CD14-positive monocyte (primary cell): ENCODE measurements at places on chromosomes 3 and 15. TPM values are rescaled to one million over a fixed set of nuclear protein-coding genes. Genes with fewer than 3 reads are reported as not detected.
A peak's percentile ranks its signal among the peaks of the same experiment; 100 is the strongest.

DNA sequence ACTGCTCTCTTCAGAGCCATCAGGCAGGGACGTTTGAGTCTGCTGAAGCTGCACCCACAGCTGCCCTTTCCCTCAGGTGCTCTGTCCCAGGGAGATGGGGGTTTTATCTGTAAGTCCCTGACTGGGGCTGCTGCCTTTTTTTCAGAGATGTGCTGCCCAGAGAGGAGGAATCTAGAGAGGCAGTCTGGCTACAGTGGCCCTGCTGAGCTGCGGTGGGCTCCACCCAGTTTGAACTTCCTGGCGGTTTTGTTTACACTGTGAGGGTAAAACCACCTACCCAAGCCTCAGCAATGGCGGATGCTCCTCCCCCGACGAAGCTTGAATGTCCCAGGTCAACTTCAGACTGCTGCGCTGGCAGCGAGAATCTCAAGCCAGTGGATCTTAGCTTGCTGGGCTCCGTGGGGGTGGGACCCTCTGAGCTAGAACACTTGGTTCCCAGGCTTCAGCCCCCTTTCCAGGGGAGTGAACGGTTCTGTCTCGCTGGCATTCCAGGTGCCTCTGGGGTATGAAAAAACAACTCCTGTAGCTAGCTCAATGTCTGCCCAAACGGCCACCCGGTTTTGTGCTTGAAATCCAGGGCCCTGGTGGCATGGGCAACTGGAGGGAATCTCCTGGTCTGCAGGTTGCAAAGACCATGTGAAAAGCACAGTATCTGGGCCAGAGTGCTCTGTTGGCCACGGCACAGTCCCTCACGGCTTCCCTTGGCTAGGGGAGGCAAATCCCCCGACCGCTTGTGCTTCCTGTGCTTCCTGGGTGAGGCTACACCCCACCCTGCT lies 21.1 kb upstream of the ST6GAL1 start:
- DNase-seq = no peak

DNA sequence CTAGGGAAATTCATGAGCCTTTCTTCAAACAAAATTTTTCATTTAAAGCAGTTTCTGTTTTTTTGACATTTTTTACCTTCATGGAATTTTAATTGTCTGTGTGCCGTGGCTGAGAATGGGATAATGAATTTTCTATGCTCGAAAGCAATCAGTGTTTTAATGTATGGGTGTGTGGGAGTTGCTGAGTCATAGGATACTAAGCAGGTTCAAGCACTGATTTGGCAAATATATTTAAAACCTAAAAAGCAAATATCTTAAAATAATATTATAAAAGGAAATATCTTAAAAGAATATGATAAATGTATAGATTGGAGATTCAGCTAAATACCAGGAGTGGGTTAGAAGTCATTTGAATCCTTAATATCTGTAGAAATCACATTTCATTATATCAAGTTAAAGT lies 173.6 kb upstream of the LRRFIP2 start:
- no peak for DNase-seq

GRCh38 chr15:52360229-52361203 lies 64.9 kb upstream of the MYO5C start:
- DNase-seq = no peak

DNA sequence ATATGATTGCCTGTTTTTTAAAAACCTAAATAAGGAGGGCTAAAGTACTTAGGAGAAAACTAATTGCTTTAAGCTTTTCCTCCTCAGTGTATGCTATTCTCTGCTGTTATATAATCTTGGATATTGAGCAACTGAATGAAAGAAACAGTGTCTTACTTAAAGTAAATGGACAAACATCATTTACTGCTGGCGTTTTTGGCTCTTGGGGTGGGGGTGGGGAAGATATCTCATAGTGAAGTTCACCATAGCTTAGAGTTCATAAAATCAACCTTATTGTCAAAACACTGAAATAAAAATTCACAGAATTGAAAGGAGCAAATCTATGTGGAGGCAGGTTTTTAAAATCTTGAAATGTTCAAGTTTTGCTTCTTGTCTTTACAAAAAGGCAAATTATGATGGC lies 256.4 kb upstream of the SOX2 start:
- no peak for DNase-seq

DNA sequence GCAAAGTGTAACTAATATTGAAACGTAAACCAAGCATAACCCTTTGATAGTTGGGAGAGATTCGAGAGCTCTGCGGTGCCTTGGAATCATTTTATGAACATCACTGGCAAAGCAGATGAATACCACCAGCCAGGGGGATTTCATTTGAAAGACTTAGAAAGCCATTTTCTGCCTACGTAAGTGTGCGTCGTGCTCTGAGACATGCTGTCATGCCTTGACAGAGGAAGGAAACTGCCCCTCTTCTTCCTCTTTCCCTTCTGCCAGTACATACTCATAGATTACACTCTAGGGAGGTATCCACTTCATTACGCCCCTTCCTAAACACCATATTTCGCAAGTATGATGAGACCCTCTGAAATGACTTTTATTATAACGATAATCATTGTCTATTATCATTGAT lies 3.3 kb upstream of the MTHFS start:
- DNase-seq = peak; percentile 90

GRCh38 chr3:179613807-179614206 lies 9.2 kb downstream of the NDUFB5 start:
- no peak for DNase-seq

DNA sequence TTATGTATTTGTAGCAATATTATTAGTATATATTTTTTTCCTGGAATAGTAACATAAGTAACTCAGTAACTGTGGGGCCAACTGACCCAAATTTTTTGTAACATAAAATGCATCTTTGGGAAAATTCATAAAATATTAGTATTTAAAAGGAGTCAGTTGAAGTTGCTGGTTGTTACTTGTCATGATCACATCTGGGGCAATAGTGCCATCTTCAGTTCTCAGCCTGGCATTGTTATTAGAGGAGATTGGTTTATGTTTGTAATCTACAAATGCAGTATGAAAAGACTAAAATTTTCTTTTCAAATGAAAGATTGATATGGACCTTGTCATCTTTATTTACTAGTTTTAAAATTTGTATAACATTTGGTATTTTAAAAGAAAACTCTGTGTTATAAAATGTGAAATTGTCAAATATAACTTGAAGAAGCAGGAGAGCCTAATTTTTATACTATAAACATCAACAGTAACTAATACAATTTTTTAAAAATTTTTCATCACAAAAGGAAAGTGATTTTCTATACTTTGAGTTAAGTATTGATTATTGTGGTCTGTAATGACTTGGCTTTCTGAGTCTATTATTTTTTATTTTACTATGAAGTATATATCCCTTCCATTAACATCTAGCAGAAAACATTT lies 38.8 kb upstream of the MLF1 start:
- no peak for DNase-seq

GRCh38 chr3:151901644-151902285 lies 28.3 kb downstream of the SUCNR1 start:
- DNase-seq = no peak

DNA sequence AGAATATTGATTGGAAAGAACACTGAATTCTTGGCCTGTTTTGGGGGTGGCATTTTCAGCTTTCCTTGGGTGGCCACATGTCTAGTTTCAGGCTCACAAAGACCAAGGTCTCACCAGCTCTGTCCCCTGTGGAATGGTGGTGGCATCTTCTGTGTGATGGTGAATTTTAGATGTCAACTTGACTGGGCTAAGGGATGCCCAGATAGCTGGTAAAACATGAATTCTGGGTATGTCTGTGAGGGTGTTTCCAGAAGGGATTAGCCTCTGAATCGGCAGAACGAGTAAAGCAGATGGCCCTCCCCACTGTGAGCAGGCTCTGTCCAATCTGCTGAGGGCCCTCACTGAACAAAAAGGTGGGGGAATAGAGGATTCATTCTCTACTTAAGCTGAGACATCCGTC lies 34.4 kb upstream of the MYZAP start:
- no peak for DNase-seq

DNA sequence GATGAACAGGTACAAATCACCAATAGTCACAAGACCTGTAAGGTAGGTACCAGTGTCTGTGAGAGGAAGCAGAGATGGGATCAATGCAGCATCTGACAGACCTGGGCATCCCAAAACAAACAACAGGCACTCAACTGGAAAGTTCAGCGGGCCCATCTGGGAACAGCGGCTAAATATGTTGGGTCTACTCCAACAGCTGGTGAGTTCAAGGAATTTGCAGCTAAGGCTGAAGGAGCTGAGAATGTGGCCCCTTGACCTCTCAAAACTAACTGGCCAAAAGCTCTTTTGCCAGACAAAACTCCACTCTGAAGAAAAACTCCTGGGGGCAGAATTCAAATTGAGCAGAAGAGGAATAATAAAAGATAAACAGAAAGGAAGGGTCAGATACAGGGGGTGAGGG lies 24.4 kb downstream of the AVEN start:
- DNase-seq = no peak

DNA sequence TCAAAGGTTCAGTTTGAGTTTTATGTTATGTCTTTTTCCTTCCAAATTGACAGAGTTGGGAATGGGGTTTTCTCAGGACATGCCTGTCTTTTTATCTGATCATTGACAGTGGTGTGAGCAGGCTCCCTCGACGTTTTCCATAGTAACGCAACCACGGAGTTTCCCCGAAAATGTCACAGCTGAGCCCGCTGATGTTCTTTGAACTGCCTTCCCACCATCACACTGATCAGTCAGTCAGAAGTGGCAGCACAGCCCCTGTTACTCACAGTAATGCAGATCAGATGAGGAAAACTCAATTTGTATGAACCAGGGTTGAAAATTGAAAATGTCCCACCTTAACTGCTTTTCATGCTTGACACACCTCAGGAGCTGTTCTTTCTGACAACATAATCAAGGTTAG lies 210.4 kb downstream of the NECTIN3 start:
- DNase-seq = no peak

DNA sequence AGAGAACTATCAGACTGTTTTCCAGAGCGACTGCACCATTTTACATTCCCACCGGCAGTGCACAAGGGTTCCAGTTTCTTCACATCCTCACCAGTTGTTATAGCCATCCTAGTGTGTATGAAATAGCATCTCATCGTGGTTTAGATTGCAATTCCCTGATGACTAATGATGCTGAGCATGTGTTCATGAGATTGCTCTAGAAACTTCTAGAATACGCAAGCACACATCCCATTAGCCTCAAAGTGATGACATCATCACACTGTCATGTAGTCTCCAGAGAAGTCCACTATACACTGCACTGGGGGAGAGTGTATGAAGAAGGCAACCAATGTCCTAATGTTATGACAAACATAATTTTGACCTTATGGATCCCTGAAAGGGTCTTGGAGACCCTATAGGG lies 30.1 kb downstream of the FBLN2 start:
- DNase-seq = no peak

DNA sequence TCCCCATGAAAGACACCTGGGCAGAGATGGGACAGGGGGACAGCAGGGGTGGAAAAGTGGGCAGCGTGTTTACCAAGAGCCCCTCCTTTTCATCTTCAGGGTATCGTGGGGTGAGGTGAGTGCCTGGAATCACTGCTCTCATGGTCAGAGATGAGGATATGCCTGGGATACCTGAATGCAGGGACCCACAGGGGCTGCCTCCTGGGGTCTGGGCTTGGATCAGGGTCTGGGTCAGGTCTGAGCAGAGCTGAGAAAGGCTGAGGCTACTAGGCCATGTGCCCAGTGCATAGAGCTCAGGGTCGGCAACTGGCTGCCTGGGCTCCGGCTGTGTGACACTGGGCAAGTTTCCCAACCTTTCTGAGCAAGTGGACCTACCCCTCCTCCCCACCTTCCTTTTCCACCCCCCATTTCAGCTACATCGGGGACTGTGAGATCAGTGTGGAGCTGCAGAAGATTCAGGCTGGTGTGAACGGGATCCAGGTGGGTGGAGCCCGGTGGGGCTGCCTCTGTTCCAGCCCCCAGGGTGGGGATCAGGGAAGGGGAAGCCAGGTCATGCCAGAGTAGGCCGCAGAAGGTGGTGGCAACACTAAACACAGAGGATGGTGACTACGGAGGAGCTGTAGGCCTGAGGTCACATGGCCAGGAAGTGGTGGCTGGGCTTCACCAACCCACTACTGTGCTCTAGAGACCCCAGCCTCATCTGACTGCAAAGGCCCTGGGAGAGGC lies 24.5 kb downstream of the ESYT3 start:
- no peak for DNase-seq

GRCh38 chr3:43960448-43960840 lies 269.7 kb downstream of the ABHD5 start:
- DNase-seq = no peak

GRCh38 chr3:76561494-76562236 lies 478.2 kb upstream of the ROBO2 start:
- DNase-seq = no peak

DNA sequence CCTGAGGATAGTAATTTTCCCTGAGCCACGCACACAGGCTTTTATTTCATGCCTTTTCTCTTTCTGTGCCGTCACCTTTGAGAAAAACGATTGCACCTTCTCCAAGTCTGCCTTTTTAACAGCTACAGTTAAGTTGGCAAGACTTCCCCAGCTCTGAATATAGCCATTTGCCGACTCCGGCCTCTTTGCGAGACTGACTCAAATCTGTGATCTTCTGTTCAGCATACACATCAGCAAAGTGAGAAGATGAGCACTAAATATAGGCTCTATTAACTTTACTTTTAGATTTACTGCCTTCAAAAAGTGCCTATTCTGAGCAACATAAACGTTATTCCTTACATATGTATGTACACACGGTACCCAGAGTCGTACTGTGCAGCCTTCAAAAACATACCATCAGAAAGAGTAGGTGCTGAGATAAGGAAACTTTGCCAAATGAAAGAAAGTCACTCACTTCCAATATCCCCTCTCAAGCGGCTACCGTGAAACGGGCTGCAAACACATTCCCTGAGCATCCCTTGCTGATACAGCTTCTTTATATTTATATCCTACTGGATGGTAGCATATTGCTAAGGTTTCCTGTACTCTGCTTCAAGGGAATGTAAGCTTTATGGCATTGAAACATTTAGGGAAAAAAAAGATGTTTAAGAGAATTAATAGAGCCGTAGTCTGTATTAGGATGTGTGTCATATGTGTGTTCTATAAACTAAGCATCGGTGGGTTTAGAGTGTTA lies 283.3 kb upstream of the TPRG1 start:
- no peak for DNase-seq

DNA sequence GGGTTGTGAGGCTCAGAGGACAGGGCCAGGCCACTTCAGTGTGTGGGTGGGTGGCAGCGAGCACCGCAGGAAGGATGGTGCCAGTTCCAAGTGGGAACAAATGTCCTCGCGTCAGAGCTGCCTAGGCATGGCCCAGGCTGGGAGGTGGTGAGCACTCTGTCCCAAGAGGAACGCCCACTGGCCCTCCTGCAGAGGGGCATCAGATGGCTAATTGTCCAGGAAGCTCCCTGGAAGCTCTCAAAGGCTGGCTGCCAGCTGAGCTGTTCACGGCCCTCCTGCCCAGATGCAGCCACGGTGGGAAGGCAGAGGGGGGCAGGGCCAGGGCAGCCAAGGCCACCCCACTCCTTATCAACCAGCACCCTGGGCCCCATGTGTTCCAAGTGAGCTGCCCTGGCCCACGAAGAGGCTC lies 55.2 kb downstream of the IQSEC1 start:
- no peak for DNase-seq

The ADAM10 gene
- 53.7 and 66.0 TPM in 2 replicates for polyA plus RNA-seq

The CNTN3 gene
- polyA plus RNA-seq = not detected

The CHSY1 gene
- polyA plus RNA-seq = 9.0 and 19.0 TPM in 2 replicates

The GOLGA8H gene
- polyA plus RNA-seq = not detected
